Ovary (tissue), 10 donors: ENCODE measurements at places on chromosomes 7 and 10.

DNA sequence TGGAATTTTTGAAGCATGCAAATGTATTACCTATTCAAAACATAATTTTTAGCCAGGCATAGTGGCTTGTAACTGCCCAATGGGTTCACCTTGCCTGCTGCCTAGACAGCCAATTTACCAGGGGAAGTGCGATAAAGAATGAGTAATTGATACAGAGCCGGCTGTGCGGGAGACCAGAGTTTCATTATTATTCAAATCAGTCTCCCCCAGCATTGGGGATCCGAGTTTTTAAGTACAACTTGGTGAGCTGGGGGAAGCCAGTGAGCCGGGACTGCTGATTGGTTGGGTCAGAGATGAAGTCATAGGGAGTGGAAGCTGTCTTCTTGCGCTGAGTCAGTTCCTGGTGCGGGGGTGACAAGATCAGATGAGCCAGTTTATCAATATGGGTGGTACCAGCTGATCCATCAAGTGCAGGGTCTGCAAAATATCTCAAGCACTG is 29.1 kb upstream of the NRBF2 start:
- no peak for DNase-seq

- DNase-seq = no peak
These were observed 13.2 kb downstream of the CWF19L1 start for GRCh38 chr10:100254191-100254590.

GRCh38 chr7:92451645-92452044 is 4.4 kb downstream of the GATAD1 start:
- DNase-seq = no peak

DNA sequence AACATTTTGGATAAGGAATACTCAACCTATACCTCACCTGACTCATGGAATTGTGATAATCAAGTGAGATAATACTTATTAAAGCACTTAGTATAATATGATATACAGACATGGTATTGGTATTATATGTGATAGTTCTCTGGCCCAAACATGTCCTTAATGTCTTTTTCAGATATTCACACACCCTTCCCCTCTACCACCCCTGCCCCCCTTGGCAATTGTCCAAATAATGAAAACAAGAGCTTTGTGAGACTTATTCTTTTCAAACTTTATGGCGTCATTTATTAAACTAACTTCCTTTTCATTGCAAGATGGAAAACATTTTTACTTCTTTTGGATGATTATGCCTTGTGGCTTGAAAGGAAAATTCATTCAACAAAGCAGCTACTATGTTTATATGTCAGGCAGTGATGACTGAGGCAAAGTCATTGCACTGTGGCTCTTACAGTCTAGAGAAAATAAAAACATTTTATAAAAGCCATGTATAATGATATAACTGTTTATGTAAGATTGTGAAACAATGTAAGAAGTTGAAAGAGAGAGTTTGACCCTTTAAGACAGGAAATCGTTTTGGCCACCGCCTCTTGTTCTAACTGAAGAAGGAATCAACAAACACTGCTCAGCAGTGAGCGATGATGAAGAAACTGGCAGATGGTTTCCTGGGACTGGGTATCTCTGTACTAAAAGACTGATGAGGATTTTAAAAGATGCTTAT is 27.4 kb downstream of the MINPP1 start:
- DNase-seq = peak; percentile 29

GRCh38 chr10:11874568-11875493 is 51.7 kb downstream of the PROSER2 start:
- DNase-seq = peak; percentile 67

- DNase-seq = no peak
These were observed 363.9 kb downstream of the MALRD1 start for GRCh38 chr10:19412531-19412930.

DNA sequence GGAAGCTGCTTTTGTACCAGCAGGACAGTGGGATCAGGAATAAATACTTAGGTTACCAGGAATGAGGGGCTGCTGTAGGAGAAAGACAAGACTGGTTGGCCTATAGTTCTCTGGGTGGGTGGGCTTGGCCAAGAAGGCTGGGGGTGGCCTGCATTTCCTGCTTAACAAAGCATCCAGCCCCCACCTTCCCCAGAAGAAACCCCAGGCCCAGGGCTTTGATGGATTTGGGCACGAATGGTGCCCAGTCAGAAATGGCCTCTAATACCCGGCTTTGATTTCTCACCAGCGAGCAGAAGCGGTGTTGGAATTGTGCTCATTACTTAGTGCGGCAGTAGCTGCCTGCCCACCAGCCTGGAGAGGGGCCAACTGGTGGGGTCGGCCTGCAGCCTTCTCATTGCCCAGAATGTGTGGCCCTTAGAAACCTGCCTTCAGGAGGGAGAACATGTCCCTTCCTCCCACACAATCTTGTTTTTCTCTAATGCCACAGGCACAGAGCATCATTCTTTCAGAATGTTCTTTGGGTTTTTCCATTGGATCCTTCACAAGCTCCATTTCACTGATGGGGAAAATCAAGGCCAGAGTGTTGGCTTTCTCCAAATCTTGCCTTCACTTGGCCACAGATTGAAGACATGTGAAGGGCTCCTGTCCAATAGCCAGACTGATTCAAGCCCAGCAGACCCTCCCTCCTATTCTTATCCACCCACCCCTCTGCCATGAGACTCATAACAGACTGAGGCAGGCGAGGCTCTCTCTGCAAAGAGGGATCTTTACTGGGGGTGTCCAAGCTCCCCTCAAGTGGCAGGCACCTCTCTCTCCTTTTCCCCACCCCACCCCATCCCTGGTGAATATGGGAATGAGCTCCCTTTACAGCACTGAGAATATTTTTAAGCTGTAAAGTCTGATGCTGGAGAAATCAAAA is 2.5 kb downstream of the UNC5B start:
- no peak for DNase-seq

GRCh38 chr7:71472962-71473361 is 341.0 kb downstream of the GALNT17 start:
- DNase-seq = no peak
